ENCODE measurements at places on chromosomes 4 and X. TPM values are rescaled to one million over a fixed set of nuclear protein-coding genes. Genes with fewer than 3 reads are reported as not detected.

GRCh38 chr4:38621028-38621684, 42.8 kb upstream of the KLF3 start:
- H3K27ac ChIP-seq = no peak overlapping the region
- peaks cover 8% of the 10 kb centered on the region for H3K4me1 ChIP-seq
- H3K36me3 ChIP-seq = no peaks in the 10 kb centered on the region
- no peaks in the 10 kb centered on the region for H3K27me3 ChIP-seq
- no peak overlapping the region for H3K4me3 ChIP-seq
- DNase-seq = no peak

Gene VMA21
- 48.8 TPM for total RNA-seq

- no peaks in the 10 kb centered on the region for H3K4me1 ChIP-seq
- DNase-seq = no peak
- no peak overlapping the region for H3K27ac ChIP-seq
- H3K4me3 ChIP-seq = no peak overlapping the region
Measured at GRCh38 chrX:147550217-147550616, 361.5 kb upstream of the FMR1 start.

Gene FREM3
- not detected for total RNA-seq

Gene EDA2R
- total RNA-seq = 9.5 TPM

Gene GABRB1
- total RNA-seq = not detected

DNA sequence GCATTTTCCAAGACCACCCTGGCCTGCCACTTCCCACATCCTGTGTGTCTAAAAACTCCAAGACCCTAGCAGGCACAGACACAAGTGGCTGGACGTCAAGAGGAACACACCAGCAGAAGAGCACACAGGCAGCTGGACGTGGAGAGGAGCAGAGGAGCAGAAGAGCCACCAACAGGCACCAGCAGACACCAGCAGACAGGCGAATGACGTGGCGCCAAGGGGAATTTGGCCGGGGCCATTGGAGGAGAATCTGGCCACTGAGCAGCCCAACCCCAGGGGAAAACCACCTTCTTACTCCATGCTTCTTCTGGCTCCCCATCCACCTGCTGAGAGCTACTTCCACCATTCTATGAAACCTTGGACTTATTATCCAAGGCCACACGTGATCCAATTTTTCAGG, 243.1 kb upstream of the CTSO start:
- no peaks in the 10 kb centered on the region for H3K4me1 ChIP-seq
- no peak for DNase-seq

Gene FRMD7
- total RNA-seq = not detected

Gene MAGEC2
- total RNA-seq = not detected

Gene LIMCH1
- 138 TPM for total RNA-seq

Gene RBM10
- 43.0 TPM for total RNA-seq

GRCh38 chr4:135354876-135355275, 1153.3 kb upstream of the PABPC4L start:
- DNase-seq = no peak
- H3K36me3 ChIP-seq = no peaks in the 10 kb centered on the region
- H3K27me3 ChIP-seq = no peaks in the 10 kb centered on the region
- no peak overlapping the region for H3K27ac ChIP-seq

DNA sequence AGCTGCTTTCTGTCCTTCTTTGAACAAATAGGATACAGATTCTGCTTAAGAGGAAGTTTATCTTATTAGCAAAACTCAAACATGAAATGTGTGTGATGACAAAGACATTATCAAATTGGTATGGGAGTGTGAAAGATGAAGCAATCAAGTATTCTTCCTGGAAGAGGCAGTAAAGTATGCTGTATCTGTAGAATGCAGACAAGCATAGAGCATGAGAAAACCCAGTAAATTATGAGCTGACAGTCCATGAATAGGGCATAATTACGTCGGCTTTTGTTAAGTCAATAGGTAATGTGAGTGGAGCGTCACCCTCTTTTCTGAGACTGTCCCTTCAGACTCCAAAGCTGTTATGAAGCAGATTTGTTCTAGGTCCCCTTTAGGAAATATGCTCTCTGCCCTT, 458.6 kb upstream of the NWD2 start:
- no peaks in the 10 kb centered on the region for H3K36me3 ChIP-seq
- DNase-seq = no peak
- no peaks in the 10 kb centered on the region for H3K27me3 ChIP-seq
- H3K4me1 ChIP-seq = no peaks in the 10 kb centered on the region

DNA sequence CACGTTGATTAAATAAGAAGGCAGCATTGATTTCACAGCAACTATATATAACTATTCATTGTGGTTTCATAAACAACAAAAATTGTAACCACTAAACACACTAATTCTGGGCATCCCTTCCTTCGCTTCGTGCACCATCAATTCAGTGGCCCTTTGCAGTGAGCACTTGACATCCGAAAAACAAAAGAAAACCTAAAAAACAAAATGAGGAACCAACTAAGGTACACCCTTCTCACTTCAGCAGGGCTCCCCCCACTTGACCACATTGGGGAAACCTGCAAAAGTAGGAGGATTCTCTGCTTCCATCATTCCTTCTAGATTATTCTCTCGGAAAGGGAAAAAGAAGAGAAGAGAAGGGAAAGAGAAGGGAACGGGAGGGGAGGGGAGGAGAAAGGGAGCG, 28.3 kb downstream of the NBDY start:
- no peaks in the 10 kb centered on the region for H3K4me1 ChIP-seq
- no peak overlapping the region for H3K4me3 ChIP-seq
- H3K36me3 ChIP-seq = no peaks in the 10 kb centered on the region
- no peak for DNase-seq

GRCh38 chrX:105781804-105782203, 40.5 kb upstream of the NRK start:
- H3K36me3 ChIP-seq = no peaks in the 10 kb centered on the region
- no peaks in the 10 kb centered on the region for H3K27me3 ChIP-seq
- H3K27ac ChIP-seq = no peak overlapping the region
- DNase-seq = no peak
- H3K4me3 ChIP-seq = no peak overlapping the region

GRCh38 chrX:147351644-147352043, 537.1 kb upstream of the CXorf51A start:
- no peaks in the 10 kb centered on the region for H3K36me3 ChIP-seq
- H3K27ac ChIP-seq = no peak overlapping the region
- H3K4me1 ChIP-seq = no peaks in the 10 kb centered on the region
- H3K27me3 ChIP-seq = no peaks in the 10 kb centered on the region
- no peak overlapping the region for H3K4me3 ChIP-seq

DNA sequence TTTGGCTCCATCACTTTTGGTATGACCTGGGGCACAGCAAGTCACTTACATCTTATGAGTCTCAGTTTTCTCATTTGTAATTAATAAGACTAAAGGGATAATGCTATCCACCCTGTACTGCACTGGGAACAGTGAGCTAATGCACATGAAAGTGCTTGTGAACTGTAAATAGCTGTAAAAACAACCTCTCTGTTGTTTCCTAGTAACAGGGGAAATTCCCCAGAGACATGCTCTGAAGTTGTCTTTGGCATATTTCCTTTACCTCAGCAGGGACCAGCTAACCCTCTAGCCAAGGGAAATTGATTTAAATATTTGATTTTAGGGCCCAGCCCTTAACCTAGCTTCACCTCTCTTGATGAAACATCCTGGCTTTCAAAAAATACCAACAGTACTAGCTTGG, 6.1 kb upstream of the CYSLTR1 start:
- H3K4me3 ChIP-seq = no peak overlapping the region
- H3K36me3 ChIP-seq = no peaks in the 10 kb centered on the region
- no peaks in the 10 kb centered on the region for H3K27me3 ChIP-seq
- no peak for DNase-seq
- H3K4me1 ChIP-seq = no peaks in the 10 kb centered on the region

DNA sequence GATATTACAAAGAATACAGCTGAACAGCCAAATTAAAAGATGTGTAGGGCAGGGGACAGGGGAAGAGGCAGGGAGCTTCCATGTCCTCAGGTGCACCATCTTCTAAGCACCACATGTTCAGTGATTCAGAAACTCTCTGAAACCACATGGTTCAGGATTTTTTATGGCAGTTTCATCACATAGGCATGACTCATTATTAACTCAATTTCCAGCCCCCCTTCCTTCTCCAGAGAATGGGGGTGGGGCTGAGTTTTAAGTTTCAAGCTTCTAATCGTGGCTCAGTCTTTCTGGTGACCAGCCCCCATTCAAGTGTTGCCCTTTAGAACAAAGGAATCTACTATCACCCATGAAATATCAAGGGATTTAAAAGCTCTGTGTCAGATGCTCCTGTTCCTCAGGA, 317.8 kb upstream of the GALNT7 start:
- H3K4me1 ChIP-seq = no peaks in the 10 kb centered on the region
- H3K27me3 ChIP-seq = no peaks in the 10 kb centered on the region
- no peak overlapping the region for H3K27ac ChIP-seq
- no peak for DNase-seq
- H3K4me3 ChIP-seq = no peak overlapping the region

GRCh38 chr4:78566834-78567499, 15.4 kb downstream of the ANXA3 start:
- H3K4me3 ChIP-seq = no peak overlapping the region
- H3K36me3 ChIP-seq = no peaks in the 10 kb centered on the region
- no peak for DNase-seq
- no peaks in the 10 kb centered on the region for H3K27me3 ChIP-seq
- H3K4me1 ChIP-seq = peaks cover 54% of the 10 kb centered on the region
- no peak overlapping the region for H3K27ac ChIP-seq

- no peaks in the 10 kb centered on the region for H3K36me3 ChIP-seq
- no peak overlapping the region for H3K27ac ChIP-seq
- H3K27me3 ChIP-seq = no peaks in the 10 kb centered on the region
- no peaks in the 10 kb centered on the region for H3K4me1 ChIP-seq
- no peak overlapping the region for H3K4me3 ChIP-seq
- DNase-seq = no peak
Measured at GRCh38 chrX:41538707-41539106, 91.6 kb downstream of the NYX start.

GRCh38 chrX:119991005-119991787, 47.6 kb upstream of the NKAP start:
- H3K36me3 ChIP-seq = no peaks in the 10 kb centered on the region
- no peak overlapping the region for H3K27ac ChIP-seq

Gene DRP2
- total RNA-seq = not detected

Gene CCKAR
- not detected for total RNA-seq

Gene CORIN
- 0.27 TPM for total RNA-seq

Gene PCDH18
- total RNA-seq = 34.9 TPM

Gene RCHY1
- 41.3 TPM for total RNA-seq

Gene MAGEE2
- not detected for total RNA-seq

Gene TRIM75
- total RNA-seq = not detected

DNA sequence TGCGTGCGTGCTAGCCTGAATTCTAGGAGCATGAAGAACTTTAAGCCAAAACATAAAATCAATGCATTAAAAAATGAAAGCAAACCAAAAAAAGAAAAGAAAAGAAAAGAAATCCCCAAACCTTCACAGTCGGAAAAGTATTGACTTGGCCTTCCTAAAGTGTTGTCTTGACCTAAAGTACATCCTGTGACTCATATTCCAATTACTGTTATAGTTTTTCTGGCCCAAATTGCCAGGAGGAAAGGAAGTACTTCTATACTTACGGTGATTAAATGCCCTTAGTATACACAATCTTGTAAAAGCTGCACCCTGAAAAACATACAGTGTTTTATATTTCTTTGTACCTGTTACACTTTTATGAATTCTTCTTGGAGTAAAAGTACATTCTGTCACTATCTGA, 512.8 kb downstream of the ANKRD50 start:
- DNase-seq = no peak
- H3K4me3 ChIP-seq = no peak overlapping the region
- H3K36me3 ChIP-seq = no peaks in the 10 kb centered on the region
- no peaks in the 10 kb centered on the region for H3K4me1 ChIP-seq
- no peaks in the 10 kb centered on the region for H3K27me3 ChIP-seq

DNA sequence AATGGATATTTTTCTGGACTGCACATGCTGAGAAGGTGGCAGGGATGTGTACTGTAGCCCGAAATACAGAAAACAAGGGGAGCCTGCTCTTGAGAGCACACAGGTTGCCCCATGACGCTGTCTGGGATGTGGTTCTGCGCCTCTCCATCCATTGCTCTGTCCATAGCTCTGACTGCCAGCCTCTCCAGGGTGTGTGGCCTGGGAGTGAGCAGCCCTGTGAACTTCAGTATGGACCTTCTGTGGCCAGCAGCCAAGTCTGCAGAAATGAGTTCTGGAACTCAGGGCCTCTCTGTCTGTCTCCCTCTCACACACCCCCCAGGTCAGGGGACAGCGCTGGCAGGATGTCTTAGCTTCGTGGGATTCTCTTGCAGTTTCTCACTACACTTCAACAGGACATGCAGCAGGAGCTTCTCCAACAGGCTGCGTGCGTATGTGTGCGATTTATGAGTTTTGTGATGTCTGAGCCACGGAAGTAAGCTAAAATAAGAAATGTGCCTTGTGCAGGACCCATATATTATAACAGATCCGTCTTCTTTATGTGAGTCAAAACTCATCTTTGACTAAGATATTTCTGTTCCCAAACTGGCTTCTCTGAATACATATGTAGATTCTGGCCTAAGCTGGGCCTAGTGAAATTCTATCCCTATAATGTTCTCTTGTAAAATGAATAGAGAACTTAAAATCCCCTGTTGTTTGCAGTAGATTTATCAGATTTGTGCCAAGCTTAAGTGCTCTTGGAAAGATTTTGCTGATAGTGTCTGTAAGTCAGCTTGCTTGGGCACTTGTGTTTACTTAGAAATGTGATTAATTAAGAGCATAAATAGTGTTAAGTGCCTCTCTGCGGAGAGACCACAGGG, 40.0 kb downstream of the PROM1 start:
- no peak overlapping the region for H3K27ac ChIP-seq
- H3K4me3 ChIP-seq = no peak overlapping the region
- H3K27me3 ChIP-seq = no peaks in the 10 kb centered on the region
- no peaks in the 10 kb centered on the region for H3K4me1 ChIP-seq
- no peak for DNase-seq

DNA sequence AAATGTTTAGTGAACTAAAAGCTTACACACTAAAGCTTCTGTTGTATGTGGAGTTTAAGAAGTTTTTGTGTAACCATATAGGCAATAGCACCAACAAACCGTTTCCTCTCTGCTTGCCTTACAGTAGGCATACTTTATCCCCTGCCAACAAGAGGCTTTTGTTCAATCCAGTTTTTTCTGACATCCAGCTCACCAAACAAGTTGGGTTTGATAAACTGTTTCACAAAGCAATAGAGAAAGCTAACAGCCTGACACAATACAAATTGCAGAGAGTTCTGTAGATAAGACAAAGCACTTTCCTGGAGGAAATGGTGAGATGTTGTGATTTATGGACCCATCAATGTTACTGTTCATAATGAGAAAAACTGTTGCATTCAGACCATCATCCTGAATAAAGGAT, 53.8 kb downstream of the PACRGL start:
- no peaks in the 10 kb centered on the region for H3K27me3 ChIP-seq
- H3K27ac ChIP-seq = no peak overlapping the region
- no peaks in the 10 kb centered on the region for H3K36me3 ChIP-seq
- no peaks in the 10 kb centered on the region for H3K4me1 ChIP-seq
- no peak for DNase-seq
- no peak overlapping the region for H3K4me3 ChIP-seq

GRCh38 chr4:2794486-2795299, 1.8 kb downstream of the SH3BP2 start:
- peaks cover 81% of the 10 kb centered on the region for H3K4me1 ChIP-seq
- H3K27me3 ChIP-seq = no peaks in the 10 kb centered on the region
- peak; percentile 68 for DNase-seq
- no peak overlapping the region for H3K4me3 ChIP-seq

Gene ARHGAP36
- total RNA-seq = not detected

Gene RHOH
- total RNA-seq = 0.67 TPM

- H3K4me1 ChIP-seq = peaks cover 13% of the 10 kb centered on the region
- H3K4me3 ChIP-seq = no peak overlapping the region
- H3K27ac ChIP-seq = peak overlapping the region; percentile 10
- peak; percentile 3 for DNase-seq
Measured at GRCh38 chrX:147846676-147847075, 65.0 kb upstream of the FMR1 start.
